ENCODE measurements at places on chromosomes 16 and 17. TPM values are rescaled to one million over a fixed set of nuclear protein-coding genes. Genes with fewer than 3 reads are reported as not detected.

KIF19 gene
- 0.42 TPM for total RNA-seq

DNA sequence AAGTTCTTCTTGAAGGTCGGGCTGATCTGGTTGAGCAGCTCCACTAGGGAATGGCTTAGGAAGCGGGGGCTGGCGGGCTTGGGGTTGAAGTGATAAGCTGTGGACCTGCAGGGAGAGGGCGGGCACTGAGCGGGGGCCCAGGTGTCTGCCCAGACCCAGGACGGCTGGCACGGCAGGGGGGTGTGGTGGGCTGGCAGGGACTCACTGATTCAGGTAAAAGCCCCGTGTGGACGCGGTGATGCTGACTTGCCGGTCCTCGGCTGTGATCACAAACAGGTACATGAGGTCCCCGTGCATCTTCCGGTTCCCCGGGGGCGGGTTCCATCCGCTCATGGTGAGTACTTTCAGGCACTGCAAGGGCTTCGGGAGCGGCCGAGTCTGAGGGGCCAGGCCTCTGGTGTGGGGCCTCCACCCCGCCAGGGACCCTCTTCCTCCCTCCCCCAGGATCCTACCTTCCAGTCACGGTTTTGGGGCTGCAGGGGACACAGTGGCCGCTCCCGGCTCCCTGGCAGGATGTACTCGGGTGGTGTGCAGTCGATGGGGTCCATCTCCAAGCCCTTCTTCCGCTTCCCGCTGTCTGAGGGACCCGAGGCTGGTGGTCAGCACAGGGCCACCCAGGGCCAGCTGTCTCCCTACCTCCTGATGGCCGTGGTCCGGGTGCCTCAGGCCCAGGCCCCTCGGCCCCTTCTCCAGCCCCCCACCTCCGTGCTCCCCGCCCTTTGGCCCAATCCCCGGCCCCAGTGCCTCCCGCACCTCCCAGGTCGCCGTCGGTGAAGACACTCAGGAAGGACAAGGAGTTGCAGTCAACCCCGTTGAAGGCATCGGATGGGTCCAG, 10.2 kb downstream of the CLUH start:
- H3K4me1 ChIP-seq = no peaks in the 10 kb centered on the region
- DNase-seq = no peak
- H3K27me3 ChIP-seq = no peaks in the 10 kb centered on the region
- no peak overlapping the region for H3K27ac ChIP-seq
- no peak overlapping the region for H3K4me3 ChIP-seq

- H3K4me1 ChIP-seq = peaks cover 4% of the 10 kb centered on the region
- H3K27ac ChIP-seq = no peak overlapping the region
- H3K4me3 ChIP-seq = no peak overlapping the region
- no peak for DNase-seq
- H3K27me3 ChIP-seq = peaks cover 21% of the 10 kb centered on the region
Measured at GRCh38 chr17:35554668-35555067, 6.0 kb downstream of the SLFN14 start.

- H3K36me3 ChIP-seq = peaks cover 3% of the 10 kb centered on the region
- peaks cover 14% of the 10 kb centered on the region for H3K4me1 ChIP-seq
- no peak overlapping the region for H3K4me3 ChIP-seq
- peaks cover 32% of the 10 kb centered on the region for H3K27me3 ChIP-seq
- DNase-seq = no peak
Measured at GRCh38 chr17:42653179-42654124, 5.6 kb upstream of the TUBG2 start.

GRCh38 chr17:16254773-16255400, 37.9 kb downstream of the PIGL start:
- no peak overlapping the region for H3K4me3 ChIP-seq
- H3K27me3 ChIP-seq = no peaks in the 10 kb centered on the region
- peaks cover 12% of the 10 kb centered on the region for H3K4me1 ChIP-seq
- no peak overlapping the region for H3K27ac ChIP-seq
- peaks cover 10% of the 10 kb centered on the region for H3K36me3 ChIP-seq

GRCh38 chr17:60598001-60598736, 1.8 kb upstream of the PPM1D start:
- peaks cover 22% of the 10 kb centered on the region for H3K4me1 ChIP-seq
- H3K27me3 ChIP-seq = peaks cover 3% of the 10 kb centered on the region
- peak overlapping the region; percentile 29 for H3K4me3 ChIP-seq
- H3K27ac ChIP-seq = no peak overlapping the region
- no peak for DNase-seq
